ENCODE measurements at places on chromosomes 3 and 15.
A peak's percentile ranks its signal among the peaks of the same experiment; 100 is the strongest.

DNA sequence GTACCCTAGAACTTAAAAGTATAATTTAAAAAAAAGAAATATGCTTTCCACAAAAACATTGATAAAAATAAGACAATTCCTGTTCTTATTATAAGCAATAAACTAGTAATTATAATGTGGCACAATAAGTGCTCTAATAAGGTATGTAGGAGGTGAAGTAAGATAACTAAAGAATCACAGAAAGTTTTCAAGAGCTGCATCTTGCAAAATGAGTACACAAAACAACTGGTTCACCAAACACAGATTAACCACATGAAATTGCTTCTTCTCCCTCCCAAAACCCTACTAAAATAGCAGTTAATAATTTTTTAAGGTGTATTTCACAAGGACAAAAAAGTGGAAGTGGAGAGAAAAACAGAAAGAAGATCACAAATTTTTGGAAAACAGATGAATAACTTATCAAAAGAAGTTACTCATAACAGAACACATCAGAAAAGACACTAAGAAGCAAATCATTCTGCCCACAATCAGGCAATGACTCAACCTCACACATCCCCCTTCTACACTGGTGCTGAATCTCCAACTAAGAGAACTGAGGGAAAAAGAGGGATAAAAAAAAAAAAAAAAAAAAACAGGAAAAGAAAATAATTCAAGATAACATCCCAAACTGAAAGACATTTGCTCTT lies 64.2 kb downstream of the TBC1D5 start:
- no peak for DNase-seq

GRCh38 chr3:36944012-36944640 lies 728 bp downstream of the TRANK1 start:
- DNase-seq = peak; percentile 10

DNA sequence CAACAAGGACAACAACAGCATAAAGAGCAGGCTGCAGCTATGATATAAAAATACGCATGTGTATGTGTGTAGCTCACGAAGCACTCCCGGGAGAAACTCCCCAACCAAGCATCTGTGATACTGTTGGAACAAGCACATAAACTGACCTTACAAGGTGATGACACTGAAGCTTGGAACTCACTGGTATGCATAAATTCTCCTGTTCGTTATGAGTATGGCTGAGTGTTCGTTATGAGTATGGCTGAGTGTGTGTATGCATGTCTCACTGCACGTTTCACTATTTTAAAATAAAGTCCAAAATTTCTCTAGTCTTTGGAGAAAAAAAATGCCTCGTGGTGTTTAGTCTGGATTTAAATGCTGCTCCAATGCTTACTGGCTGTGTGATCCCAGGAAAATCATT lies 256.8 kb downstream of the RORA start:
- no peak for DNase-seq

- DNase-seq = peak; percentile 84
These were observed 748 bp downstream of the CCNL1 start for GRCh38 chr3:157159037-157159761.

- no peak for DNase-seq
These were observed 74.7 kb downstream of the SNRK start for GRCh38 chr3:43361077-43361476.

GRCh38 chr3:66297260-66297873 lies 76.6 kb downstream of the SLC25A26 start:
- no peak for DNase-seq

GRCh38 chr3:134381076-134381475 lies 6.8 kb upstream of the AMOTL2 start:
- no peak for DNase-seq

DNA sequence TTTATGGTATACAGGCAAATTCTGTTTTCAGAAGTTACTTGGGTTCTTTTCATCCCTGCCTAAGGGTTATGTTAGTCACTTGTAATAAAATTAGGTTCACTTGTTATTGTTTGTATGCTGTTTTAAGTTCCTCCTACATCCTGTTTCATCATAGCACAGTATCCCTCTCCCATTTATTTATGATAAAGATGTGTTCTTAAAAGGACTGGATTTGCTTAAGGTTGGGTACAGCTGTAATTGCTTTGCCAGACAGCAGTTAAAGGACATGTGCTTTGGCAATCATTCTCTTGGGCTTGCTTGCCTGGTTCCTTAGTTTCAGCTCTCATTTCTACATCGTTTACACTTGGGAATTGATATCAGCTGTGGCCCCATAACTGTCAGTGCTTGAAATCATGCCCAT lies 11.7 kb downstream of the ATP2C1 start:
- peak; percentile 55 for DNase-seq

GRCh38 chr15:34883042-34883441 lies 86.5 kb downstream of the AQR start:
- no peak for DNase-seq

GRCh38 chr3:48371651-48372376 lies at the start of gene FBXW12:
TSS of gene FBXW12 (plus strand) at chr3:48372219. CDS start at chr3:48372768, 549 bp downstream.
- no peak for DNase-seq

DNA sequence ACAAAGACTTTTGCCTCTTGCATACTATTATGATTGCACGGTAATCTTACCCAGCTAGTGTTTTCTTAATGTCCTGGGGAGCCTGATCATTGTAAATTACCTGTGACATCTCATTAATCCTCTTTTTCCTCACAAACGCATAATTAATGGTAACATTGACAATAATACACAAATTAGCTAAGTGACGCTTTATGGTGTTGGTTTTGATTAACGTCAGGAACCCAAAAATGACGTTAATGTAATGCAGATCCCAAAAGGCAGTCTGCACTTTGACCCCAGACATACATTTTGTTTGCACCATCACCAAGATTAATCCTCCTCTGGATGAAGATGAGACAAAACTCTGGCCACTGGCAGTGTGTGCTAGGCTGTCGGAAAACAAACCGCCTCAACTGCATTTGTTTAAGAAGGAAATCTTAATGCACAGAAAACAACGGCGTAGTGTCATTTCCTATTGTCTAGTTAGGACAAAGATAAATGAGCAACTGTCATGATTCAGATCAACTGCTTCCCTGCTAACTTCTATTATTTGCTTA lies 83.9 kb upstream of the CDIN1 start:
- DNase-seq = no peak

DNA sequence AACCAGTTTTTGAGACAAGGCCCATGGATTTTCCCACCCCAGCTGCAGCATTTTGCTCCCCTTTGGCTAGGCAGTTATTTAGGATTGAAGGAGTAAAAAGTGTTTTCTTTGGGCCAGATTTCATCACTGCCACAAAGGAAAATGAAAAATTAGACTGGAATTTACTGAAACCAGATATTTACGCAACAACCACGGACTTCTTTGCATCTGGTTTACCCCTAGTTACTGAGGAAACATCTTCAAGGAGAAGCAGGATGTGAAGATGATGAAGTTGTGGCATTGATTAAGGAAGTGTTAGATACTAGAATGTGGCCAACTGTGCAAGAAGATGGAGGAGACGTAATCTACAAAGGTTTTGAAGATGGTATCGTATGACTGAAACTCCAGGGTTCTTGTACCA lies 165.2 kb upstream of the MYRIP start:
- no peak for DNase-seq

DNA sequence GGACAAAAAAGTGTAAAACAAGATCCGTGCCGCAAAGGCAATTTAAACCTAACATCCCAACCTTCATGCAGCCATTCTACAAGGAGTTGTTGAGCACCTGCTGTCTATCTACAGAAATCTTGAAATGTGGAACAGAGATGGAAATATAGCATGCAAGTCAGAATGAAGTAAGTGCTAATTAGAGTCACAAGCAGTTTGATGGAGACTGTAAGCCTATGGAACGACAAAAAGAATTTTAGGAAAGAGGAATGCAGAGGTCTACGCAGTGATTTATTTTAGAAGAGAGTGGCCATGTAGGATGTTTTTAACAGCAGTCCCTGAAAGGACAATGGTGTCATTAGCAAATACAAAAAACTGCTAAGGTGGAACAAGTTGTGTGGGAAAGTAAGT lies 851 bp upstream of the DCBLD2 start:
- peak; percentile 68 for DNase-seq

DNA sequence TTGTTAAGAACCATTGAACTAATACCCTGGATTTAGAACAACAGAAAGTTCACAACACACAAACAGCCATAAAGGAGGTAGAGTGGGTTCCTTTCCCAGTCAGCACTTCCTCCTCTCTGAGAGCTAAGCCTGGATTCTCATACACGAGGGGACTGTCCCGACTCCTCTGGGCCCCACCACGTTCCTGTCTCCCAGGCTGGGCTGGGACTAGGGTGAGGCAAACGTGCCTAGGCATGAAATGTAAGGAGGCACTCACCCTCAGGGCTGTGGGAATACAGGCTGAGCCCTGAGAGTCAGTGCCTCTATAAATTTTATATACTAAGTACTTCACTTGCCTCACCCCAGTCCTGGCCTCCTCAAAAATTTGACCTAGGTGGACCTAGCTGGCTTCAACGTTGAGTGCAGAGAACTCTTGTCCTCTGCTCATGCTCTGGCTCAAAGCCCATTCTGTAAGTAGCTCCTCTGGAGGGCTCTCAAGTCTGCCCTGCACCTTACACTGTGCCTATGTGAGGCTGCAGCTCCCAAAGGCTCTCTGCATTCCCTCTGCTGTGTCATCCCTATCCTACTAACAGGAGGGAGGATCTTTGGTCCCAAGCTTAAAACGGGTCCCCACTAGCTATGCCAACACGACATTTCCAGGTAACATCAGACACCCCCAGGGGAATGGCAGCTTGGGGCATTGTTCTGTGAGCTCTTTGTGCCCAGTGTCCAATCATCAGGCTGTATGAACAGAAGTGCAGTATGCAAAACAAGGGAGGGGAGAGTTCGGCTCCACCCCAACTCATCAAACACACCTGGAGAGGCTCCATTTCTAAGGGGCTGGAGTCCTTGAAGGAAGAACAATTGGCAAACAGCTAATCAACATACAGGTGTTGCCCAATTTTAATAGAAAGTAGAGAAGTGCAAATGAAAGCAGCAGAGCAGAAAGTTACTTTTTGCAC lies 233.2 kb downstream of the RPLP1 start:
- peak; percentile 60 for DNase-seq

DNA sequence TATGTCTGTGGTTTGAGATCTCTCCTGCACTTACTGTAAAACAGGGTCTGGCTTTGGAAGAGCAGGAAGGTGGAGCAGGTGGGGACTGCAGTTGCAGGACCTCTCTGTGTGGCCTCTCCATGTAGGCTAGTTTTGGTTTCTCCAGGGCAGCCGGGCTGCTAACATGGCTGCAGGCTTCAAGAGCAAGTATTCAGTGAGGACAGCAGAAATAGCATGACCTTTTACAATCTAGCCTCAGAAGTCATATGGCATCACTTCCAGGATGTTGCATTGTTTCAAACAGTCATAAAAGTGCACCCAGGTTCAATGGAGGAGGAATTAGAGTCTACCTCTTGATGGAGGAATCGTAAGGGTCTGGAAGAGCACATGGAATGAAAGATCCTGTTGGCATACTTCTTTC lies 728.7 kb downstream of the NTRK3 start:
- DNase-seq = no peak

DNA sequence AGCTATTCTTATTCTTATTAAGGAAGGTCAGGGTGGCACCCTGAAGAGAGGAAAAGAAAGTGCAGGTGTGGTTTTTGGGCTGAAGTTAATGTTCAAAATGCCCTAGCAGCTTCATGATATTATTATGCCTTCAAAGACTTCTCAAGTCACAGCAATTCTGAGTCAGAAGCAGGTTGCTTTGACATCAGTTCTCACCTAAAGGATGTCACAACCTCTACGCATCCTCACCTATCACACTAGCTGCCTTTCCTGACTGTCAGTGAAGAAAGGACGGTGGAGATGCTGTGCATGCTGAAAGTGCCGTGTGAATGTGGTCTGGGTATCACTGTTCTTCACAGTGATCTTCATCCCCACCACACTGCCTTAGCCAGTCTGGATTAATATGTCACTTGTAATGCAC lies 49.6 kb downstream of the NPTN start:
- DNase-seq = no peak

DNA sequence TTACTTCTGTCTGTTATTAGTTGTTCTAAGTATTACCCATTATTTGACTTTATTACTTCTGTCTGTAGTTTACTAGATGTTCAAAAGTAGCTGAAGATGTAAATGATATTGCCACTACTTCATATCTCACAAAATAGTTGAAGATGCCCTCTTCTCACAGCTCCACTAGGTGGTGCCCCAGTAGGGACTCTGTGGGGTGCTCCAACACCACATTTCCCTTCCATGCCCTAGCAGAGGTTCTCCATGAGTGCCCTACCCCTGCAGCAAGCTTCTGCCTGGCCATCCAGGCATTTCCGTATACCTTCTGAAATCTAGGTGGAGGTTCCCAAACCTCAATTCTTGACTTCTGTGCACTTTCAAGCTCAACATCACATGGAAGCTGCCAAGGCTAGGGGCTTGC lies 80.8 kb downstream of the KCNH8 start:
- no peak for DNase-seq

DNA sequence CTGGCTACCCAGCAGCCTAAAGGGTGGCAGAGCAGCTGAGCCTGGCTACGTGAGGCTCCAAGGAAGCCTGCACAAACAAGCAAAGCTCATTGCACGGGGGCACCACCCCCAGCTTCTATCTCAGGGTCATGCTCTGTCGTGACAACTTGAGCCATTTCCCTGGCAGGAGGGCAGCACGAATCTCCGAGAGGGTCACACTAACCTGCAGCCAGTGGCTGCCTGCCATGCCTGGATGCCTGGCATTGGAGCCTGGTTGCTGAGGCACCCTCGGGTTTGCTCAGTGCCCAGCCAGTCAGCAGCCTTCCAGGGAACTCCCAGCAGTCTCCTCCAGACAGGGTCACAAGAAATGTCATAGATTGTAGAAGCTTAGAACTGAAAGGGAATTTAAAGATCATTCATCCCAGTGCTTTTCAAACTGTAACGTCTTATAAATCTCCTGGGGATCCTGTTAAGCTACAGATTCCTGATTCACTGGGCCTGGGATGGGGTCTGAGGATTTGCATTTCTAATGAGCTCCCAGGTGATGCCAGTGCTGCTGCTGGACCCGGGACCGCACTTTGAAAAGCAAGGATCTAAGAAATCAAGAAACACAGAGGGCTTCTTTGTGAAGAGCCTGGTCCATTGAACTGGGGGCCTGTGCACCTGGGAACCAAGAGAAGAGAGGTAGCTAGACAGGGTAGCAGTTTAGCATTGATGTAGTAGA lies 48.4 kb downstream of the TMEM266 start:
- no peak for DNase-seq

DNA sequence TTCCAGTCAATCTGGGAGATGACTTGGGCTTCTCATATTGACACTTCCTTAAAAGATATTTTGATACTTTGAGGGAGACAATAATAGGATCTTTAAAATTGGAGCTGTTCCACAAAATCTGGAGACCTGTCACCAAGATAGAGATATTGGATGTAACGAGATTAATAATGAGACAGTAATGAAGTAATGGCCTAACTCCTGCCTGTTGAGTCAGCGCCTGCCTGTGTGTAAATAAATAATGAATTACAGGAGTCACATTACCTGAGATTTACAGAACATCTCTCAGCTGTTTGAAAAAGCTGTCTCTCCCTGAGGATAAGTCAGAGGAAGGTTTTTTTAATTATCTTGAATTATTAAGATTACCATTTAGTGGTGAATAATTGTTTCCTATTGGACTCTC lies 43.8 kb upstream of the MITF start:
- DNase-seq = peak; percentile 41

All from NCI-H2171 treated with DMSO at 0.1 percent for 48 hours (cell line).